Activated naive CD8-positive, alpha-beta T cell treated with anti-CD3 and anti-CD28 coated beads, Interleukin-2, amount 50 U/mL, for 16 hours (primary cell): ENCODE measurements at places on chromosomes 7 and 10.

GRCh38 chr10:43076311-43076875 is 476 bp upstream of the RET start:
- DNase-seq, result no peak

- no peak for DNase-seq
These were observed 145.4 kb downstream of the WDR11 start for GRCh38 chr10:120996456-120997034.

- no peak for DNase-seq
These were observed 513.3 kb downstream of the MDFIC start for GRCh38 chr7:115435178-115435577.

- no peak for DNase-seq
These were observed 5.7 kb downstream of the ELN start for GRCh38 chr7:74033372-74034311.

DNA sequence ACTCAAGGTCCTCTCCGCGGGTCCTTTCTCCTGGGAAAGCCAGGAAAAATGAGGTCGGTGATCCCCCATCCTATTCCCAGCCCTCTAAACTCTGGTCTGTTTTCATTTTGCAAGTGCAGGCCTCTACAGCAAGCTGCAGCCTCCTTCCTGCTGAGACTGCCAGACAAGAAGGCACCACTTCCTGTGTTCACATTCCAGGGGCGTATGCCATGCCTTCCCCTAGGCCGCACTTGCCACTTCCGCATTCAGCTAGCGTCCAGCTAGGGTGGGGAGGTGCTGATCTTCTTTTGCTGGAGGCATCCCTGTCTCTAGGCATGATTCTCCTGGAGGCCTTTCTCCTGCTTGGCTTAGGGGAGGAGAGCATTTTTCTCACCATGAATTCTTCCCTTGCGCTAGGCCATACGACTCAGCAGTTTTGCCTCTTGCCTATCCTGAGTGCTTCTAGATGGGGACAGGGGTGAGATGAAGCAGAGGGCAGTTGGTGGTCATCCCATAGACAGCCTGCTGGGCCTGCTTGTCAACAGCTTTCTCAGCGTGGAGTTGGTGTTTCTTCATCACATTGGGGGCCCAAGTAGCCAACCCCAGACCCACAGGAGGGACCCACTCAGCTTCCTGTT is 328.9 kb downstream of the RPS24 start:
- DNase-seq, result no peak

DNA sequence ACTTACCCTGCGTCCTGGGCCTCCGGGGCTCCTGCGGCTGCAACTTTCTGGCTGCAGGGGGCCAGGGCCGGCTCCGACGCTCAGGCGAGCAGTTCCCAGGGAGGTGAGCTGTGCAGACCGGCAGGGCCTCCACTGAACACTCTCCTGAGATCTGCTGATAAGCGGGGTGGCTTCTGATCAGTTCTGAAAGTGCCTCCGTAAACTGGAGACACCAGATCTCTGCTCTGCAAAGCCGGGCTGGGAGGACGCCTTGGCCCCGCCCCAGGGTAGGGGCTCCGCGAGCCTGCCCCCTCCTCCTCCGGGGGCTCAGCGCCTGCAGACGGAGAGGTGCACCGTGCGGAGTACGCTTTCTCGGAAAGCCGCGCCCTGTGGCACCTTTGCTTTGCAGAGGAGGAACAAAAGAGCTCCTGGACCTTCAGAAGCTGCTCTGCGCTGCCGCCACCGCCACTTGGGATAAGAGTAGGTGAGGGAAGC is 141.3 kb upstream of the VKORC1L1 start:
- DNase-seq, result no peak

GRCh38 chr7:44980393-44981034 is 1.7 kb upstream of the MYO1G start:
- DNase-seq, result peak; percentile 64

DNA sequence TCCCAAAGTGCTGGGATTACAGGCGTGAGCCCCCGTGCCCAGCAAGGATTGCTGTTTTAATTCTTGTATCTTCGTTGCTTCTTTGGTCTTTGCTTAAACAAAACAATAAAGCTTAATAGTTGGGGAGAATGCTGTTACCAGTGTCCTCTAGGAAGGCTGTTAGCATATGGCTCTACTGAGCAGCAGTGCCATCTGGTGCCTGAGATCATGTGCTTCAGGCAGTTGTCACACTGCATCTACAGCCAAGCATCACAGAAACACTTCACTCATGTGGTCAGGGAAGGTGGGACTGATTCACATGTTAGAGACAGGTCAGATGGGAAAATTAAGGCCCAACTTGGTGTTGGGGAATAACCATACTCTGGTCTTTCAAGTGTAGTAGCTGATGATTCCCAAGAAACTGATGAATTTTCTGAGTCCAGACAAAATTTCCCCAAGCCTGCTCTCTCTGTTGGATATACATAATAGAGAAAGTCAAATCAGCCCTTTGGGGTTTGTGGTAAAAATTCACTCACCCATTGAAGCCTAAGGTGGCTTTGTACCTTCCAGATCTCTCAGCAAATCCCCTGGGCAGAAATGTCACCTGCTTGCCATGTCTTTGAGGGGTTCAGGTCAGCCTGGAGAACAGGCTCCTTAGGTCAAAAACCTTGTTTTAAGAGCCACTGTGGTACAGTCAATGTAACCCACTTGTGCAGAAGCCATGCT is 28.4 kb downstream of the UBE2D4 start:
- no peak for DNase-seq

DNA sequence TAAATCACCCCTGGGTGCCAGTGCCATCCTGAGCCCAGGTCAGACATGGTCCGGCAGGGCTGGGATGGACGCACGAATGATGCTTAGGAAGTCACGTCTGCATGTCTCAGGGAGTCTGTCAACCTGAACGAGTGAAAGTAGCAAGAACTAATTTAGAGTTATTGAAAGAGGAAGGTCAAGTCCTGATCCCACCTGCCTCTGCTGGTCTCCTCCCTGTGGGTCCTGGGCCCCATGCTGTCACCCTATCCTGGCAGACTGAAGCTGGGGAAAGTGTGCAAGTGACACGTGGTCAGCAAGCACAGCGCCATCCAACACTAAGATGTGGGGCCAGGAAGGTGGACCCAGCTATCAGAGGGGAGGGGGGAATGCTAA is 26.1 kb upstream of the GRID1 start:
- DNase-seq, result no peak

DNA sequence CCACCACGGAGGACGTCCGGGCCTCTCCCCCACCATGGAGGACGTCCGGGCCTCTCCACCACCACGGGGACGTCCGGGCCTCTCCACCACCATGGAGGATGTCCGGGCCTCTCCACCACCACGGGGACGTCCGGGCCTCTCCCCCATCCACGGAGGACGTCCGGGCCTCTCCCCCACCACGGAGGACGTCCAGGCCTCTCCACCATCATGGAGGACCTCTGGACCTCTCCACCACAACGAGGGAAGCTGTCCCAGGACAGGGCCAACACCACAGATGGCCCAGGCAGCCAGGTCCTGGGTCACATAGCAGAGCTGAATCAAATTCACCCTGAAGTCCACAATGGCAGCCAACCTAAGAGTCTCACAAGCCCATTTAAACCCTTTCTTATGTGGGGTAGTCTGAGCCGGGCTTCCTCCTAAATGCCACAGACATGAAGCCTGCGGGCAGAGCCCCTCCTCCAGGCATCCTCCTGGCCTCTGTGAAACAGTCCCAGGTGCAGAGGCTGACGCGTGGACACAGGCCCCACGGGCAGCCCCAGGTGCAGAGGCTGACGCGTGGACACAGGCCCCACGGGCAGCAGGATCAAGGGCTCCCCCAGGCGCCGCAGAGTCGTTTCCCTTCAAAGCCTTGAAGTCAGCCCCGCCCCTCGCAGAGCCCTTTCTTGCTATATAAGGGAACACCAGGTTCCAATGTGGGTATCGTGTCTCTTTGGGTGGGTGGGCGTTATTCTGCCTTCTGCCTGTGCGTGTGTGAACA is 47.0 kb downstream of the FOXL3 start:
- DNase-seq, result no peak

GRCh38 chr7:132112106-132112505 is 464.2 kb downstream of the PLXNA4 start:
- no peak for DNase-seq

GRCh38 chr10:23864631-23865147 is 344.2 kb upstream of the KIAA1217 start:
- no peak for DNase-seq

DNA sequence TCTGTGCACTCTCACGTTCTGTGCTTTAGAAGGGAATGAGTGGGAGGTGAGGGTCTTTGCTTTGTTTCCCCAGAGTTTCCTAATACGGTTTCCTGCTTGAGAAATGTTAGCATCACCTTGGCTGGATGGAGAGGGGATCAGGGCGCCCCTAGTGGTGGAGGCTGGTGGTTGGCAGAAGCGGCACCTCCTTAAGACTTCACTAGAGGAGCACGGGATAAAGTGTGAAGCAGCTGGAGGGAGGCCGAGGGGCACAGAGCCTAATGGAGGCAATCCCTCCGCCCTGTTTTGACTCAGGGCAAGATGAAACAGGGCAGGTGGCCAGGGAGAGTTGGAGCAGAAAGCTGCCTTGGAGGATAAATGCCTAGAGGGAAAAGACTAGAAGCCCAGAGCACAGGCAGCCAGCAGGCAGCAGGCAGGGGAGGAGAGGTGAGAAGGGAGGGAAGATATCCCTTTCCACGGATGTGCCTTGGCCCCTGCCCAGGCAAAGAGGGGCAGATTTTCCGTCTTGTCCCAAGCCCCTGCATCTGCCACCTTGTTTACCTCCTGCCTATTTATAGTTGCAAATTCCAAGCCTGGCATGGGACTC is 56.0 kb upstream of the BTRC start:
- peak; percentile 52 for DNase-seq

- DNase-seq, result no peak
These were observed 144.1 kb downstream of the SRPK2 start for GRCh38 chr7:105244594-105244993.

- no peak for DNase-seq
These were observed 15.6 kb downstream of the FAM107B start for GRCh38 chr10:14758994-14759664.

- DNase-seq, result no peak
These were observed 3.2 kb downstream of the CDH23 start for GRCh38 chr10:71399946-71400345.

DNA sequence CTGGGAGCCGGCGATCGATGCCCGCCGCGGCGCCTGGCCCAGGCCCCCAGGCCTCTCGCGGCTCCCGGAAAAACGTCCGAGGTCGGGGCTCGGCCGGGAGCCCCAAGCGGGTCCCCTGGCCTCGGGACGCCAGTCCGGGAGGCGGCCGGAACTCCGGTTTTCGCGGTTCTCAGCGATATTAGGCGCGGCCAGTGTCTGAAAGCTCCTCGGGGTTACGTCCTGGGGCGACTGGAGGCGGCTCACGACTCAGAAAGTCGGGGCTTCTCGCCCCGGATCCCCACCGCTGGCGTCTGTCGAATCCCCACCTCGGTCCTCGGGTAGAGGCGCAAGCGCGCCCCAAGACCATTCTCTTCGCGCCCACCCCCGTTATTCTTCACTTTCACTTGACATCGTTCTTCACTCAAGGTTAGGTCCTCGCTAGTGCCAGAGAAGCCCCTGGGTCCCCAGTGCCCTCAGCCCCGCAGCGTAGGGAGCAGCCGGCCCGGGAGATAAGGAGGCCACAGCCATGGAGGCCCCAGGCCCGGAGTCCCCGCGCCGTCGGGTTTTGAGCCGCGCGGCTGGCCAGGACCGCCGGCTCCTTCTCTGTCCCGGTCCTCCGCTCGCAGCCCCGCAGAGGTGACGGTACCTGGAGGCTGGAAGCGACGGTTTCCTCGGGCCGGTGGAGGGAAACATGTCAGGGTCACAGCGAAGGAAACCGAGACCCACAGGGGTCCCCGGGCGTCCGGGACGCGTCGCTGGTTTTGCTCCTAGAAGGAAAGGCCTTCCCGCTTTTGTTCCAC is 35.2 kb upstream of the EBLN1 start:
- DNase-seq, result no peak

DNA sequence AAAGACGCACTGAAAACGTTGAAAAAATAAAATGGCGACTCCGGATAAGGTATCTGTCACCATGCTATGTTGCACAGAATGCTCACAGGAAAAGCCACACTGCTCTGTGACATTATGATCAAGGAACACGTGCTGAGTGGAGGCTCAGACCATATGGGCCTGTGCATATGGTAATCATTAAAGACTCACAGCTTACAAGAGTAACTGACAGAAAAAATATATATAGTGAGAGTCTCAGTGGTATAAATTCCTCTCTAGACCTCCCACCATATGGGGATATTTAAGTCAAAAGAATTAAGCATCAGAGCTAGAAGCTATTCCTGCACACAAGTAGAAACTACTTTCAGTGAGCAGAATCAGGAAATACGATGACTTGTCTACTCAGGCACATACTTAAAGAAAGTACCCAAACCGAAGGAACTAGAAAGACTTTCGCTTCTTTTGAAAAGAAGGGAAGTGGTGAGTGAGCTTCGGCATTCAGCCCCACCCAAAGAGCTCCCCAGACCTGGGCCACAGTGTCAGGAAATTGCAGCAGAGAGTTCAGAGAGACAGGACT is 65.1 kb upstream of the MPP7 start:
- no peak for DNase-seq

- DNase-seq, result no peak
These were observed 10.1 kb downstream of the PFKFB3 start for GRCh38 chr10:6212806-6213205.

DNA sequence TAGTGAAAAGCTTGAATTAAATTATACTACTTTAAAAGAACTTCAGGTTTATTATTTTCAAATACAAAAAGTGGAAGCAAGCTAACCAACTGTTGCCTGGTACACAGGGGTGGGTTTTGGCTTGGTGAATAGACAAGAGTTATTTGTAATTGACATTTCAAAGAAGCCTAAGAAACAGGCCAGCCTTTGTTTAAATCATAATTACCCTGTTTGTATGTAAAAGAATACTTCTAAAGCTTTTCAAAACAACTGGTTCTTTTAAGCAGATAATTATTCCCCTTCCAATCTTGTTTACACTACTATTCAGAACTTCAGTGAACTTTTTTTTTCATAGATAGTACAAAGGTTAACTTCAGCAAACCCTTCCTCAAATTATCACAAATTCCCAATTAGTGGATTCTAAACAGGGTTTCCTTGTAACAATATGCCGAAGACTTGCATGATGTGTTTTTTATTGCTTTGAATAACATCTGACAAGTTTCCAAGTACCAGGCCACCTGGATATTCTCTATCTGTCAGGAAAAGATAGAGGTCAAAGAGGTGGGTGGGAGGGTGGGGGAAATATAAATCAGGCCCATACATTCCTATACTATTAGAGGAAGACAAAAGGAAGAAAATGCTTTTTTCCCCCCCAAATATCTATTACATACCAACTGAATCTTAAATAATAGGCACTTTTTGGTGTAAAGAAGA is 20.4 kb downstream of the SSMEM1 start:
- DNase-seq, result no peak

- no peak for DNase-seq
These were observed 201.9 kb downstream of the MYOF start for GRCh38 chr10:93280121-93280698.

DNA sequence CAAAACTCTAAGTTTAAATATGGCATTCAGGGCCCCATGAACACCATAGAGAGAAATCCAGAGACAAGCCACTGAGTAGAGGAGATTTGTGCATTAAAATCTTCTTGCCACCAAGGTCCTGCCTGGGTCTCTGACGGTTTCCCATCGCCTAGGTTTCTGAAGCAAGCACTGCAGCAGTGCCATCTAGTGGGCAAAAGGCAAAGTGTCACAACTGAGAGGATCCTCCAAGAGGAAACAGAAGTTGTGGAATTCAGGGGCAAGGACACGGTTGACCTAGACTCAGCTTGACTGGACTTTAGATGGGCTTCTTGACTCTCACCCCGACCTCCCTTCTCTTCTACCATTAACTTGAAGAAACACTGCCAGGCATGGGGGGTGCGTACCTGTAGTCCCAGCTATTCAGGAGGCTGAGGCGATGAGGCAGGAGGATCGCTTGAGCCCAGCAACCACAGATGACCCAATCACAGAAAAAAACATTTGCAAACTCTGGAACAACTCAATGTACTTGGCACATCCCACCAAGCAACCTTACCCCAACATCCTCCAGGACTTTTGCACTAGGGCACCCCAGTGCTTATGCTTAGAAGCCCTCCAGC is 604.1 kb downstream of the GALNT17 start:
- DNase-seq, result no peak
